Body of pancreas (tissue), 4 donors: ENCODE measurements at places on chromosomes 12 and 14. TPM values are rescaled to one million over a fixed set of nuclear protein-coding genes. Genes with fewer than 3 reads are reported as not detected.

Gene DCN
- total RNA-seq = 301 TPM

Gene ADAMTS20
- not detected for total RNA-seq

Gene KIF26A
- 14.8 TPM for total RNA-seq

Gene MYH6
- total RNA-seq = 0.26 TPM

Gene TMEM30B
- 14.5 TPM for total RNA-seq

Gene FOXG1
- not detected for total RNA-seq

Gene HCAR1
- 0.26 TPM for total RNA-seq

Gene DDX11
- 41.2 TPM for total RNA-seq

Gene NKX2-1
- not detected for total RNA-seq

Gene CCDC38
- not detected for total RNA-seq

Gene BDKRB1
- not detected for total RNA-seq

Gene PRKD1
- 5.3 TPM for total RNA-seq

Gene KRT78
- total RNA-seq = not detected

Gene GCH1
- total RNA-seq = 6.0 TPM

Gene C14orf39
- total RNA-seq = not detected

Gene LBHD2
- total RNA-seq = not detected
